ENCODE measurements at places on chromosomes 11 and 22.

DNA sequence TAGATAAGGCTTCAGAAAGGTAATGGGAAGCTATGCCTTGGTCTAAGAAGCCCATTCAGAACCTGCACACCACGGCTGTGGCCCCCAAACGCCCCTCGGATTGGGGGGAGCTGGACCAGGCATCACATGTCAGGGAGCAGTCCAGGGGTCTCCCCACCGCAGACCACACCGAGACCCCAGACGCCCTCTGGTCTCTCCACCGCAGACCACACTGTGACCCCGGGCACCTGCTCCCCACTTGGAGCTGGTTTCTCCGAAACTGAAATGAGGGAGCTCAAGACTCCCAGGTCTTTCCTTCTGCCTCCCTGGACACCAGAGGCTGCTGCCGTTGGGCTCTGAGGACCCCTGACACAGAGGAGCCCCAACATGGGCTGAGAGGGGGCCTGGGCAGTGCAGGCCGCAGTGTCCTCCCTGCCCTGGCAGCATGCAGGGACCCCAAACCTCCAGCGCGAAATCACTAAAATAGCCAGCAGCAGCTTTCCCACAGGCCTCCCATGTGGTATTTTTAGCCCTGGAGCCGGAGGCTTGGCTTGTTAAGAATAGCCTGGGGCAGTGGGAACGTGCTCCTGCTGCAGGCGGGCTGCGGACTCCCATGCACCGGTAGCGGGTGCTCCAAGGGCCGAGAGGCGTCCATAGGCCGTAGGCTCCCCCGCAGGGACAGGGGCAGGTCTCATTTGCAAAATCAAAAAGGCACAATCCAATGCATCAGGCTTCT lies 7.7 kb downstream of the LINC01488 start:
- no peak for DNase-seq

- DNase-seq: no peak
Observed at GRCh38 chr11:2168286-2169004, 3.2 kb downstream of the TH start.

DNA sequence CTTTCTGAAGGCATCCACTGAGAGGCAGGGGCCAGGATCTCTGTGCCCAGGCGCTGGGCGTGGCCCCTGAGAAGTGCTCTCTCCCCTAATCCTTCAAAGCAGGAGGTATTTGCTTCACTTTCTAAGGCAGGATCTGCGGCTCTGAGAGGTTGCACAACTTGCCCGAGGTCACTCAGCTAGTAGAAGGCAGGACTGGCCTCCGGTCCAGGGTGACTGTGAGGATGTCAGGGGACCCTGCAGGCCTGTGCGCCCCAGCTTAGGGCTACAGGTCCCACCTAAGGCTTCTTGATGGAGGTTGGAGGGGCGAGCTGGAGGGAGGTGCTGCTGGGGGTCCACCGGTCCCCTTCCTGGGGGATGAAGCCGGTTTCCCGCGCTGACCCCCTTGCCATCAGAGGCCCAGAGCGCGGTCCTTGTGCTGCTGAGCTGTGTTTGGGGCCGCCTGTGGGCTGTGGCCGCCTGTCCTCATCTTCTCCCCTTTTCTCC lies 979 bp downstream of the SMIM38 start:
- DNase-seq: no peak

DNA sequence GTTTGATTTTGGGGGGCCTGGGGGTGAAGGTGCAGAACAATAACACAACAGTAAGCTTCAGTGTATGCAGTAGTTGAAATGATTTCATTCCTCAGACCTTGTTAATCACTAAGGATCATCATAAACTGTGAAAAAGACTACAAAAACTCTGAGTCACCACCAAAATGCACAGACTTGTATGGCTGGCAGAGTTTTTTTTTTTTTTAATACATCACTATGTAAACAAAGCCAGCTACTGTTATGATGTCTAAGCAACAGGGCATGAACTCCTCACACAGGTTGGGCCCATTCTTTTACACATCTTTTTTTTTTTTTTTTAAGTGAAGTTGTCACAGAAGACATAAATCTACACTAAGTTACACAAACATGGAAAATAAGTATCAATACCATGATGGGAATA lies 311.9 kb downstream of the GUCY1A2 start:
- no peak for DNase-seq

DNA sequence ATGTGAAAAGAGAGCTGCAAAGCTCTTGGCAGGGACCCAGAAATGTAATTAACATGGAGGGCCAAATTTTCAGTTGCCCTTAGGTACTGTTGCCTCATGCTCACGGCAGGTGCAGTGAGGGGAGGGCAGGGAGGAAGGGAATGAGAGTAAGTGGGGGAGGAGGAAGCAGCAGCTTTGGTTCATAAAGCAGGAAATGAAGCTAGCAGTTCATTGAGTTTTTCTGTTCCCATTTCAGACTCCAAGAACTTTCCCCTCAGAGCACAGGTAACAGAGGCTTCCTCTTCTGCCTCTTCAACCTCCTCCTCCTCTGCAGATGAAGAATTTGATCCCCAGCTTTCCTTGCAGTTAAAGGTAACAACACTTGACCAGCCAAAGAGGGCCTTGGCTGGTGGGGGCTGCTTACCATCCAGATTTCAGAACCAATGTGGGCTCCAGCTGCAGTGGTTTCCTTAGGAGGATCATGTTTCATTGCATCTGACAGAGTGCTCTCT lies 57.9 kb upstream of the PARVA start:
- DNase-seq: no peak

- no peak for DNase-seq
Observed at GRCh38 chr11:1598816-1599215, 722 bp upstream of the KRTAP5-2 start.

- no peak for DNase-seq
Observed at GRCh38 chr11:13861411-13861810, 101.1 kb upstream of the SPON1 start.

DNA sequence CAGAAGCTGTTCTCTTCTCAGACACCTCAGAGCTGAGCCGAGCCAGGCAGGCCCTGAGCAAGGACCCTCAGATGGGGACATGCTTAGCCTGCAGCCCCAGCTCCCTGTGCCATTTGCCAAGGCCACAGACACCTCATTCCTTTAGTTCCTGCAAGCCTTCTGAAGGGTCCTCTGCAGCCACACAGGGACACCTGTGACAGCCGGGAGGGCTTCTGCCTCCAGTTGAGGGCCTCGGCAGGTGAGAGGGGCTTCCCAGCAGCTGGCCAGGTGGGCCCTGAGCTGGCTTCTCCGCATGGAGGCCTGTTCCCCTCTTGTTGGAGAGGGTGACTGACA lies 18.2 kb downstream of the INCENP start:
- DNase-seq: no peak

DNA sequence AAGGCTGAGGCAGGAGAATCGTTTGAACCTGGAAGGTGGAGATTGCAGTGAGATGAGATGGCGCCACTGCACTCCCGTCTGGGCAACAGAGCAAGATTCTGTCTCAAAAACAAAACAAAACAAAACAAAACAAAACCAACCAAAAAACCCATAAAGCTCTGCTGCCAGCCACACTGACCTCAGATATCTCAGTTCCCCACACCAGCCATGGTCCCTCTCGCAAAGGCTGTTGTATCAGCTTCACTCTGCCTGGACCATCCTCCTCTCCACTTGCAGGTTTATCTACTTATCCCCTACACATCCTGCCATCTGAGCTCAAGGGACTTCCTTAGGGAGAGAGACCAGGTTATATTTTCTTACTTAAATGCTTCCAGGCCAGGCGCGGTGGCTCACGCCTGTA lies 11.1 kb downstream of the BACE1-AS start:
- DNase-seq: no peak

DNA sequence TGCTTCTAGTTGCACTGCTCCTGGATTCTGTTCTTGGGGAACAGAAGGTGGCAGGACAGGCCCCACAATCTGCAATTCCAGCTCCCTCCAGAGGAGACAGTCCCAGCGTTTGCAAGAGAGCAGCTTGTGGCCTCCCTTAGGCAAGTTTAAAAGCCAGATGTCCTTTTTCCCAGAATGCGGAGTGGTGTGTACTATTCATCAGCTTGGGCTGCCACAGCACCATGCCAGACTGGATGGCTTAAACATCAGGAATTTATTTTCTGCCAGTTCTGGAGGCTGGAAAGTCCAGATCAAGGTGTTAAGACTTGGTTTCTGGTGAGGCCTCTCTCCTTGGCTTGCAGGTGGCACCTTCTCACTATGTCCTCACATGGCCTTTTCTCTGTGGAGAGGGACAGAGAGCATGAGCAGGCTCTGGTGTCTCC lies 11.7 kb downstream of the MIAT start:
- DNase-seq: peak; percentile 72

Measured in Kasumi-1 (cell line).